ENCODE measurements at places on chromosomes 5 and 9.

DNA sequence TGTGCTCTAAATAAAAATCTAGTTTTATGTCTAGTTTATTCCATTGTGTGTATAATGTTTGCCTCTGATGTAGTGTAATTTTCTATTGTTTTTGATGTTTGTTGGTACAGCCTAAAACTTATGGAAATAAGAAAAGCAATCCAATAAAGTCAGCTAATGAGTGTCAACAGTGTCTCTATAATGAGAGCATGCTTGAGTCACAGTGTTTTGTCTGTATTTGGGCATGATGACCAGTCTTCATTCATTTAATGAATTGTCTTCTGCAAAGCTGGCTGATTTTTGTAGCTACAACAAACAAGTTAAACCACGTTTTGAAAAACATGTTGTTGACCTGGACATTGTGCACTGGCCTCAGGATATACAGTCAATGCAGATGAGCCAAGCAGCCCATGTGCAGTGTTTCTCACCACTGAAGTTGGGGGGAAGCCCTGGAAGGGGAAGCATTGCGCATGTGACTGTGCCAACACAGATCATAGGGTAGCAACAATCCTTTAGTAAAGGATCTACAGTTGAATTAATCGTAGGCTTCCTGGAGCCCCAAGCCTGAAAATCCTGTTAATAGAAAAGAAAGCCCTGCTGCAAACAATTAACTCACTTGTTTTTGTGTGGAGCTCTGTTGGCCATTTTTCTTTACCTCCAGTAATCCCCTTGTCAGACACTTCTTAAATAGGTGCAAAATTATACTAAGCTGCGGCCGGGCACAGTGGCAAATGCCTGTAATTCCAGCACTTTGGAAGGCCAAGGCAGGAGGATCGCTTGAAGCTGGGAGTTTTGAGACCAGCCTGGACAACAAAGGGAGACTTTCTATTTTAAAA is 88.0 kb downstream of the INIP start:
- DNase-seq = no peak

DNA sequence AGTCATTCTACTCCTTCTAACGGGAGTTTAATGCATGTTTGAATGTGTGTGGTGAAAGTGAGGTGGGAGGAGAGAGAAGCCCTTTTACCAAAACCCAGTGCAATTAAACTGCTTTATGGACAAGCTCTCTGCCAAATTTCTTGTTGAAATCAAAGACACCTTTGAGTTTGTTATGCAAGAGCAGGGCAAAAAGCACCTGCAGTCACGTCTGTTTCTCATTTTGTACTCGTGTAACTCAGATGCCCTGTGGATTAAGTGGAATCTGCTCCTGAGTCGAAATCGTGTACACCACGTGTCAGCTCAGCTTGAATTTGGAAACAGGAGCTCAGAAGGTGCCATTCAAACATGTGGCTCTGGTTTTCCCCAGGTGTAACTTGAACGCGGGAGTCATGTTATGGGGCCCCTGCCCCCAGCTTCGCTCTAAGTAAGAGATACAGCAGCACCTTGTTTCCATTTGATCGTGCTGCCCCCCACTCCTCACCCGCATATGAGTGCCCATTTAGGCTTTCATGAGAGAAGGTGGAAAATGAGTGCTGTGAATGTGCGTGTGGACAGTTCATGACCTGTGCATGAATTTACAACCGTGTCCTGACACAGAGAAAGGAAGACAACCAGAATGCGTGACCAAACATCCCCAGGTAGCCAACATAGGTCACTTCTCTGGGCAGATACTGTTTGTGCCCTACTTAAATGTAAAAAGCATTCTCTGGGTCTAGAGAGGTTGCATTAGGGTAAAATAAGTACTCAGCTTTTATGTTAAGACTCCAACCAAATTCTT is 347.0 kb upstream of the SLC30A5 start:
- DNase-seq = no peak

- DNase-seq = no peak
These were observed 33.6 kb downstream of the NR2F1 start for GRCh38 chr5:93616538-93617174.

GRCh38 chr5:106167766-106168165 is 1503.0 kb downstream of the EFNA5 start:
- no peak for DNase-seq

- no peak for DNase-seq
These were observed 22.2 kb downstream of the ENG start for GRCh38 chr9:127832248-127832647.

DNA sequence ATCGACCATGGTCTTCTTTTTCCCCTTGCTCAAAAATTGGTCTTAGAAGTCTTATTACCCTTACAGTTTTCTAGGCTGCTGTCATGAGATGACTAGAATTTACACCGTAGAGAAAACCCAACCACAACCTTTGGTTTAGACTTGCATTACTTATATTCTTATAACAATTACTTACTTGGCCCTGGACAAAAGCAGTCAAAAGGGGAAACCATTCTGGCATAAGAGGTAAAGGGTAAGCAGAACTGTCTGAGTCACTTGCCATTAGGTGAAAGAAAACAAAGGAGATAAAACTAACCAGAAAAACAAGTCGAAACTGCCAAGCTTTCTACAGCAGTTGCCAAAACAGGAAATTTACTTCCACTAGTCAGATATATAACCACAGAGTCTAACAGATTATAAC is 17.9 kb downstream of the TMEM245 start:
- DNase-seq = no peak

- DNase-seq = peak; percentile 76
These were observed 13.2 kb downstream of the GZMK start for GRCh38 chr5:55037046-55037771.

- DNase-seq = no peak
These were observed 62.0 kb downstream of the CAVIN4 start for GRCh38 chr9:100639854-100640253.

- DNase-seq = peak; percentile 82
These were observed 1.8 kb upstream of the FAM78A start for GRCh38 chr9:131277910-131278701.
